COR-L47 (cell line): ENCODE measurements at places on chromosomes 2 and 18.

- peak; percentile 60 for DNase-seq
These were observed 66.8 kb upstream of the ASAP2 start for GRCh38 chr2:9139491-9140443.

GRCh38 chr18:71105078-71105819, 816.4 kb downstream of the SOCS6 start:
- no peak for DNase-seq

DNA sequence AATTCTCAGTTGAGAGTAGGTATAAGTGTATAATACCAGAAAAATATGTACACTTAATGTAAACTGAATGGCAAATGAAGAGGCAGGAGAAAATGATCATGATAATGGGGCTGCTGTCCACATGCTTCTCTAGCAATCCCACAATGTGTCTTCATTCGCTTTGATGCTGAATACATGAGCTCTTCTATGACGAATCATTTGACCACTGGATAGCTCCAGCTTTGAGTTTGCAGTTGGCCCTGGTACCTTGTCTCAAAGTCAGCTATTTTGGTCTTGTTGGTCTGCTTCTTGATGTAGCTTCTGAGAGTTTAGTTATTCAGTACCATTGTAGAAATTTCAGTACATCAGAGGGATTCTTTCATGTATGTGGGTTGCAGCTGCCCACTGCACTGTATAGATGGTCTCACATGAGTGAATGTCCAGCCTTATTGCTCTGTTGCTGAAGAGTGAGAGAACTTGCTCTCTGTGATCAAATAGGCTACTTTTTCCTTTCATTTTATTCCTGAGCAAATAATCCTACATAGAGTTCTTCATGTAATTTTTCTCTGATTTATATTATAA, 105.1 kb downstream of the TTC27 start:
- no peak for DNase-seq

DNA sequence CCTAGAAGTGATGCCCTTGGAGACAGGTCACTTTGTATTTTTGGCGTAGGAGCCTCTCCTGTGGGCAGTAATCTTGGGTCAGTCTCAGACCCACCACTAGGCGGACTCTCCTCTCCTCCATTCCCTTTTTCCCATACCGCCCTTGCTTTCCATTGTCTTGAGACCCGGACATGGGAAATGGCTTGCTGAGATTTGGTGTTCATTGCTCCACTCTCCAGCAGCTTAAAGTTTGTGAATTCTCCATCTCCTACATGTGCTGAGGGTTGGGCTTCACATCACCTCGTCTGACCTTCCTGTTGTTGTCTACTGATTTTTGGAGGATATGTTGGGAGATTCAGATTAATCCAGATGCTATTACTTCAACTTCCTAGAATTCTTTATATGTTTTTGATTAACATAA, 159.2 kb upstream of the RAB12 start:
- no peak for DNase-seq

DNA sequence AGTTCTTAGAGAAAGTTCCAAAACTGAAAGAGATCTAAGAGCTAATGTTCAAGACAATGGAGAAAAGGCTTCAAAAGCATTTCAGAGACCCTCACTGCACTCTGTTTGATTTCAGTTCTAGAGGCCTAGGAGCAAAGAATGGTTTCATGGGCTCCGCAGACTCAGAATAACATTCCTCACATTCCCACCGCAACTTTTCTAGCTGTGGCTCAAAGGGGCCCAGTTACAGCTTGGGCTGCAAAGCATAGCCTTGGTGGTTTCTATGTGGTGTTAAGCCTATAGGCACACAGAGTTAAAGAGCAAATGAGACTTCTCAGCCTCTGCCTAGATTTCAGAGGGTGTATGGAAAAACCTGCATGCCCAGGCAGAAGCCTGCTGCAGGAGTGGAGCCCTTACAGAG, 73.0 kb downstream of the FSIP2 start:
- DNase-seq: no peak

- no peak for DNase-seq
These were observed 244.6 kb downstream of the NR4A2 start for GRCh38 chr2:156087875-156088274.

DNA sequence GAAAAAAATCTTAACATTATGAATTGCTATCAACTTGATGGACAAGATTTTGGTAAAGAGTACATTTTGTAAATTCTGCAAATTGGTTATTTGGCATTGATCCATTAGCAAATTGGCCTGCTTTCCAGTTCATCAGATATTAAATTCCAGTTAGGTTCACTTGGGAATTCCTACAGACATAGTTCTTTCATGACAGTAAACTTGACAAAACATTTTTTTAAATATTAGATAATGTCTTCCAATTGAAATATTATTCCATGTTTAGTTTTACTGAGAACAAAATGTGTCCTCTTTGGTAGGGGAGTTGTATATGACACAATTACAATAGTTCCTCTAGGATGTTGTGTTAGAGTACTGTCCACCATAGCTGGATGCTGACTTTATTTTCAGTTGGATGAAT, 141.9 kb downstream of the LCLAT1 start:
- DNase-seq: no peak

GRCh38 chr18:43863180-43863579, 585.9 kb upstream of the SYT4 start:
- no peak for DNase-seq

DNA sequence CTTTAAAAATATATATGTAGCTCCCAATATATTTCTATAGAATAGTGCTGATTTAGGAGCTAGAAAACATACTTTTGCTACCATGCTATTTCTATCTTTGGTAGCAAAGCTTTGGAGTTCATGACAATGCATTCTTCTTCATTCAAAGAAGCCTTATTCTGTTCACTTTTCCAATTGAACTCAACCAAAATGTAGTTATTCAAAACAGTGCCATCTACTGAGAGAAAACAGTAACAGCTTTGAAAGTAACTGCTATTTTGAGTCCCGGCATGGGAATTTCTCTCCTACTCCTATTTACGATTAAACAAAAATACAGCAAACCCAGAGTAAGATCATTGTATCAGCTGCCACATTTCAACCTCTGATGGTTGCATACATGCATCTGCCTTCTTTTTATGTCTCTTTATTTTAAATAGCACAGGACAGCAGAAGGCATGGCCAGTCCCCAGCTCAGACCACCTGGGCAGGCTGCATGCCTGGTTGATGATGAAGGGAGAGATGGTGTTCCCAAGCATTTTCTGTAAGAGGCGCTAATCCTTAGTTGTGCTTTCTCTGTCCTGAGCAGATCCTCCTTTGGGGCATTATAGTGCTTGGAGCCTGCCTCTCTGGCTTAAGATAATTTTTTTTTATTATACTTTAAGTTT, 69.7 kb upstream of the SULT1C3 start:
- DNase-seq: no peak

DNA sequence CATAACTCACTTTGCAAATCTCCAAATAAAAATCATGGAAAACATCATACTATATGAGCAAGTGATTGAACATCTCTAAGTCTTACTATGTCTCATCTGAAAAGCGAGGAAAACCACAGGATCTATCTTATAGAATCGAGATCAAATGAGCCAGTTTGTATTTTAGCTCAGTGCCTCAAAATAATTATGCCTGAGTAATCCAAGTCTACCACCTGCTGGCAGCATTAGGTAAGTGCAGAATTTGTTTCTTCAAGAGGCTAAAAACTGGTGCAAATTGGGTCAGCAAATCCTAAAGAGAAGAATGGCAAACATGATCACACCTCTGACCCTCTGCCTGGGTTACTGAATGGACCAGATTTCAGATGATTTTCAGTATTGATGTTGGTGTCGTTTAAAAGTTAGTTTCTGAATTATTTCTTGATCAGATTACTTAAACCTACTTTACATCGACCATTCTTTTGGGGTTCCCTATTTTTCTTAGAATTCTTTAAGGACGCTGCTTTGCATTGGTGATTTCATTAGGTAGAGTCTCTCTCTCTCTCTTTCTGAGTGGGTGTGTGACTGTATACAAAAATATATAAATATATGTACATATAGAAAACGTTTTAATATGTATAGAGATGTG, 12.7 kb upstream of the FHOD3 start:
- DNase-seq: peak; percentile 72

DNA sequence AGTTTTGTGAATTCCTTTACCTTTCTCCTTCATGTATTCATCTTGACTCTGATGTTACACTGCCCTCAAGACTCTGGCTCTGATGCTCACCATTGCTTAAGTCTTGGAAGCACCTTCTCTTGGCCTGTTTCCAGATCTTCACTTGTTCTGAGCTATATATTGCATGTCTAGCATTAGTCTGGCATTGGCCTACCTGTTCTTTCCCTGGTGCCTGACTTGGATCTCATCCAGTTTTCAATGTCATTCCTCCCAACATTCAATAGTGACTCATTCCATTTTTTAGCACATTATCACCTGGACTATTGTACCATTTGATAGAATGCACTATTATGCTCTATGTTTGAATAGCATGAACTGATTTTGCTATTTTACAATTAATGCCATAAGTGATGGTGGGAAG, 127.3 kb upstream of the NYAP2 start:
- DNase-seq: peak; percentile 26

- no peak for DNase-seq
These were observed 44.4 kb downstream of the RPIA start for GRCh38 chr2:88735853-88736252.

- DNase-seq: no peak
These were observed 62.6 kb downstream of the MARCO start for GRCh38 chr2:119004602-119005001.

DNA sequence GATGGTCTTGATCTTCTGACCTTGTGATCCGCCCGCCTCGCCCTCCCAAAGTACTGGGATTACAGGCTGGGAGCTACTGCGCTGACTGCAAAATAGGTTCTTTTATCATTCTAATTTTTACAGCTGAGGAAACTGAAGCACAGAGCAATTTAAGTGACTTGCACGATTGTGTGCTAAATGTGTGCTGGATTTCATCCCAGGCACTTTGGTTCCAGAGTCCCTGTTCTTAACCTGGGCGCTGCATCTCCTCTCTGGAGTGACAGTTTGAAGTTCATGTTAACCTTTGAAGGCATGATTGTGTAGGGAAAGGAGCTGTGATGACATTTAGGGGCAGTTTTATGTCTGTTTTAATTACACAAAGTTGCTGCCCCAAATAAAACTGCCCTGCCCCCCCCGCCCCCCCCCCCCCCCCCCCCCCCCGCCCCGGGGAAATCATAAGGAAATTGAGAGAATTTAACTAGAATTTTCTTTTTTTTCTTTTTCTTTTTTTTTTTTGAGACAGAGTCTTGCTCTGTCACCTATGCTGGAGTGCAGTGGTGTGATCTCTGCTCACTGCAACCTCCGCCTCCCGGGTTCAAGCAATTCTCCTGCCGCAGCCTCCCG, 5.6 kb downstream of the ACSL3 start:
- DNase-seq: no peak

- no peak for DNase-seq
These were observed 17.9 kb downstream of the GREB1 start for GRCh38 chr2:11551569-11552259.

DNA sequence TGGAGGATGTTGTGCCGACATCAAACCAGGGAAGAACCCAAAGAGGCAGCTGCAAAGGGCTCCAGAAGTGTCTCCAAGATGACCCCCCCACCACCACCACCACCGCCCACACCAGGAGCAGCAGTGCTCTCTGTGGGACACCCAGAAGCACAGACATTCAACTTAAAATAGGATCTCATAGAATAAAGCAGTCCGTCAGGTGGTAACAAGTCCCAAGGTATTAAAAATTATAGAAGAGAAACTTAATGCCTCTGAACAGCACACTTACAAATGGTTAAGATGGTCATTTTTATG, 155.5 kb upstream of the ID2 start:
- DNase-seq: no peak

GRCh38 chr2:74043345-74044329, 58.9 kb downstream of the TET3 start:
- no peak for DNase-seq

DNA sequence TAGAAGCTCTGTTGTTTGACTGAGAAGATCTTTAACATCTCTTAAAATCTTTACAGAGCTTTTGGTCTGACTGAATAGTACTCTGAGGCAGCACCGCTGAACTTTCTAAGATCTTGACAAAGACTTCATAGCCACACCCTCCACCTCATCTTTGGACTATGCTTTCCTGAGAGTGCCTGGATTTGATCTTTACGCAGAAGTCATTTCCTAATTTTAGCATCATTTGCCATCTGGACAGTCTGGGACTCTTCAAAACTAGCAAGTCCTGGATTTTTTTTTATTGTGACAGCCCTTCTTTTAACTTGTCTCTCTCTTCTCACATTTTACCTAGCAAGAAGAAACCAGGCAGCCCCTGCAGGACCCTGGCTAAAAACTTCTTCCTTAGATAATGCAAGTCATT, 188.8 kb downstream of the CTIF start:
- DNase-seq: no peak

GRCh38 chr2:20625491-20626391, 25.2 kb downstream of the HS1BP3 start:
- peak; percentile 14 for DNase-seq

DNA sequence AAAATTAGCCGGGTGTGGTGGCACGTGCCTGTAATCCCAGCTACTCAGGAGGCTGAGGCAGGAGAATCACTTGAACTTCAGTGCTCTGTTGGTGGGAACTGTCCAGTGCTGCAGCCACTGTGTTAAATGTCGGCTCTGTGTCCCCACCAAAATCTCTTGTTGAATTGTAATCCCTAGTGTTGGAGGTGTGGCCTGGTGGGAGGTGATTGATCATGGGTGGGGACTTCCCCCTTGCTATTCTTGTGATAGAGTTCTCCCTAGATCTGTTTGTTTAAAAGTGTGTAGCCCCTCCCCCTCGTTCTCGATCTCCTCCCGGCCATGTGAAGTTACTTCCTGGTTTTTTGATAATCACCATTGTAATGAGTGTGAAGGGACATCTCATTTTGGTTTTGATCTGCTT, 9.8 kb upstream of the RPL31 start:
- DNase-seq: no peak

- DNase-seq: no peak
These were observed 63.2 kb downstream of the DLGAP1 start for GRCh38 chr18:4391859-4392258.

DNA sequence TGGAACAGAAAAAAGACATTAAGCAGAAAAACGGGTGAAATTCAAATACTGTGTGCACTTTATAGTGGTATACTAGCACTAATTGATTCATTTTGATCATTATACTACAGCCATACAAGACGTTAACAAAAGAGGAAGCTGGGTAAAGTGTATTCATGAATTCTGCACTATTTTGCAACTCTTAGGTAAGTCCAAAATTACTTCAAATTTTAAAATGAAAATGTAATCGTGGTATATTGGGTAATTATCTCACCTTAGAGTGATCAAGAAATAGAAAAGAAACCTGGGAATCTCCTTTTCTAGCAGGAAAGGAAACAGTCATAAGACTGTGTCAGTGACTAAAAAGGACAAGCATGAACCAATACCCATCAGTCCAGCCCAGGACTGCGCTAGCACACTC, 5.4 kb downstream of the TGFBRAP1 start:
- no peak for DNase-seq

DNA sequence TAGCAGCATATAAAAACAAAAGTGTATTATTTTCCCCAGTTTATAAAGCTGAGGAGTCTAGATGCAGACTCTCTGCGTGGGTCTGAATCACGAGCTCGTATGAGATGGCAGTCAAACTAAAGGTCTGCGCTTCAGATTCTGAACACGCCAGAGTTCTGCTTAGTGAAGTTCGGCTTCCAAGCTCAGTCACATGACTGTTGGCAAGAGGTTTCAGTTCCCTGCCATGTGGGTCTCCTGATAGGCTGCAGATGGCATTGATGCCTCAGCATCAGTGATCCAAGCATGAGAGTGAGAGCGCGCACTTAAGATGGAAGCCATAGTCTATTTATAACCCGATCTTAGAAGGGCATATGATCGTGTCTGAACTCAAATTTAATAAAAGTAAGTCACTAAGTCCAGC, 242.8 kb upstream of the DOK6 start:
- no peak for DNase-seq

GRCh38 chr2:27664154-27664574, 475 bp downstream of the SLC4A1AP start:
- no peak for DNase-seq
